WTC11 (cell line): ENCODE measurements at places on chromosomes 1 and 21. TPM values are rescaled to one million over a fixed set of nuclear protein-coding genes. Genes with fewer than 3 reads are reported as not detected.

DNA sequence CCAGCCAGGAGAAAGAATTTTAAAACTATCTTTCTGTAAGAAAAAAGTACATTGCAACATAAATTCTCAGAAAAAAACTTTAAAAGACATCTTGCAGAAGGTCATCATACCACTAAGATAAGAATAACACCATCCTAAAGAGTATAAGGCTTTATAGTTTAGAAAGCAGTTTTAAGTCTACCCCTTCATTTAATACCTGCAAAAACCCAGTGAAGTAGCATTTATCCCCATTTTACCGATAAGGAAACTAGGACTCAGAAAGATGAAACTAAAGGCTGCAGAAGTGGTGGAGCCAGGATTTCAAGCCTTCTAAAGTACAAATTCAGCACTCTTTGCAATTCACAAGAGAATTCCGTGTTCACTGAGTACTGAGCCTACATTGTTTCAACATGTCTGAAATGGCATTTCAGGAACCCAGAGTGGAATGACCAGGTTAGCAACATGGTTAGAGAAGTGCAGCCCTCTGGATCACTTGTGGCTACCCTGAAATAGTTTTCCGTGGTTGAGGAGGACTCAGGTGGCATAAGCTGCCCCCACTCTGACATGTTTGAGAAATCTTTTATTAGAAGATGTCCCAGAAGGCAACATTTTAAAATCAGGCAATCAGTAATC, 6.7 kb downstream of the MYCL start:
- H3K4me1 ChIP-seq = peaks cover 78% of the 10 kb centered on the region
- no peak overlapping the region for H3K4me3 ChIP-seq
- H3K36me3 ChIP-seq = no peaks in the 10 kb centered on the region; the same call in 1 of the 2 replicates
- H3K27ac ChIP-seq = no peak overlapping the region; the same call in 1 of the 2 replicates

Gene SLC6A17
- total RNA-seq = 0.09 to 0.24 TPM (median 0.16 TPM) in 3 replicates

GRCh38 chr21:18620436-18620835, 216.9 kb upstream of the TMPRSS15 start:
- H3K27ac ChIP-seq = no peak overlapping the region
- no peaks in the 10 kb centered on the region for H3K36me3 ChIP-seq
- DNase-seq = no peak
- no peak overlapping the region for H3K4me3 ChIP-seq

Gene NBPF20
- total RNA-seq = 0.44 to 0.69 TPM (median 0.66 TPM) in 3 replicates

Gene KRTAP10-3
- not detected in 3 replicates for total RNA-seq

GRCh38 chr1:85230305-85230977, 29.0 kb downstream of the C1orf52 start:
- no peaks in the 10 kb centered on the region for H3K27me3 ChIP-seq
- H3K27ac ChIP-seq = no peak overlapping the region
- peaks cover 28% of the 10 kb centered on the region for H3K4me1 ChIP-seq
- DNase-seq = peak; percentile 25
- no peaks in the 10 kb centered on the region for H3K36me3 ChIP-seq

DNA sequence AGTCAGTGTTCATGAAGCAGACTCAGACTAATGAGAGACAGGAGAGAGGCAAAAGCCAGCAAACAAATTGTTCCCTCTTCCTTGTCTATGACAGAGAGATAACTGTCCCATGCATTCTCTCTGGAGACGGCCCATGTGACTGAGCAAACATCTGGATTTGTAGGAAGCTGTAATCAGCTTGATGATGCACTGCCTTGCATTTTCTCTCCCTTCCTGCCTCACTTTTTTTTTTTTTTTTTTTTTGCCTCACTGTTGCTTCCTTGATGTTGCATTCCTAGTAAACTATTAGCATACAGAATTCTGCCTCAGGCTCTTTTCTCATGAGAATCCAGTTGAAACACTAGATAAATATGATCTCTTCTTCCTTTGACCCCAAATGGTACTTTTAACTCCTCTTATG, 134.5 kb downstream of the HHIPL2 start:
- H3K27ac ChIP-seq = no peak overlapping the region
- H3K4me1 ChIP-seq = no peaks in the 10 kb centered on the region
- H3K27me3 ChIP-seq = no peaks in the 10 kb centered on the region

GRCh38 chr1:165397944-165398343, 41.4 kb upstream of the LMX1A start:
- no peak overlapping the region for H3K4me3 ChIP-seq
- no peaks in the 10 kb centered on the region for H3K36me3 ChIP-seq
- peaks cover 9% of the 10 kb centered on the region for H3K27me3 ChIP-seq
- DNase-seq = no peak
- H3K4me1 ChIP-seq = peaks cover 12% of the 10 kb centered on the region
- H3K27ac ChIP-seq = no peak overlapping the region

Gene OR2T2
- total RNA-seq = not detected in 3 replicates

DNA sequence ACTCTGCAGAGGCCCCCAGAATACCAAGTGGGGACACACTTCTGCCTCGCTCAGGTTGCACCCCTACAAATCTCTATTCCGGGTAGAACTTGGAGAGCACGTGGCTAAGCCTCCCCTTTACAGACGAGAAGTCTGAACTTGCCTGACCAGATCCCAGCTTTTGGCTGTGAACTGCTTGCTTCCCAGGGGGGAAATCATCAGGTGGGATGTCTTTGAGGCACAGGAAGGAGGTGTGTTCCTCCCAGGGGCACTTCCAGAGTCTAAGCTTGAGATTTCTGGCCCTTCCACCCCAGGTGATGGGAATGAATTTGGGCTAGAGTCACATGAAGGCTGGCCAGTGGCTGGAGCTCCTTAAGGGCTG, 1.3 kb upstream of the S100A3 start:
- no peaks in the 10 kb centered on the region for H3K36me3 ChIP-seq
- peaks cover 54% of the 10 kb centered on the region for H3K4me1 ChIP-seq
- H3K27ac ChIP-seq = no peak overlapping the region
- H3K27me3 ChIP-seq = no peaks in the 10 kb centered on the region; the same call in 1 of the 2 replicates

DNA sequence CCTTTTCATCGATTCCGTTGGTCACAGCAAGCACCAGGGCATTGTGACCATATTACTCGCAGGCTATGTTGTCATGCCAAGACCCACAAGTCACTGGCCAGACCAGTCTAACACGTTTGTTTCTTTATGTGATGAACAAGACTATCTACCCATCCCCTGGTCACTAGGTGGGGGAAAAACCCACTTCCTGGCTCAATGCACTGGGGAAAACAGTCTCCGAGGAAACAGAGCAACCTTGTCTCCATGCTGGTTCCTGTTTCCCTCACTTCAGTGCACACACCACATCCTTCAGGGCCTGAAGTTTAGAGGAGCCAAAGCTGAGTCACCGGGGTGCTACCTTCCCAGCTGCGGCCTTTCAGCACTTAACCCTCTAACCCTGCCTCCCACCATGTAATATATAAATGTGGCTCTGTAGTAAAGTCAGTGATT, 20.9 kb downstream of the ERICH3 start:
- H3K4me3 ChIP-seq = no peak overlapping the region
- peak overlapping the region; percentile 81; the same call in 1 of the 2 replicates for H3K27ac ChIP-seq
- no peaks in the 10 kb centered on the region for H3K36me3 ChIP-seq
- no peak for DNase-seq
- no peaks in the 10 kb centered on the region for H3K27me3 ChIP-seq
- H3K4me1 ChIP-seq = peaks cover 5% of the 10 kb centered on the region

- H3K4me3 ChIP-seq = no peak overlapping the region
- no peaks in the 10 kb centered on the region for H3K36me3 ChIP-seq
- H3K27ac ChIP-seq = no peak overlapping the region
- DNase-seq = no peak
Observed at GRCh38 chr1:94031591-94031990, 89.4 kb downstream of the ABCA4 start.

Gene GPR25
- total RNA-seq = 0.14 to 0.16 TPM in 2 of 3 replicates, not detected in the other

Gene FAM3B
- 1.4 to 3.6 TPM (median 3.0 TPM) in 3 replicates for total RNA-seq

Gene LRRC38
- 0.15 to 0.25 TPM (median 0.16 TPM) in 3 replicates for total RNA-seq

- peaks cover 4% of the 10 kb centered on the region; the same call in 1 of the 2 replicates for H3K36me3 ChIP-seq
- peaks cover 2% of the 10 kb centered on the region; the same call in 1 of the 2 replicates for H3K27me3 ChIP-seq
- peak within 1 kb of the TSS; percentile 94 for H3K4me3 ChIP-seq
- peak within 1 kb of the TSS; percentile 97 for H3K27ac ChIP-seq
- H3K4me1 ChIP-seq = peaks cover 14% of the 10 kb centered on the region
Observed at GRCh38 chr1:88891318-88891950, at the start of gene GTF2B. Gene GTF2B, minus strand, starts transcription at chr1:88891567. Its CDS starts 68 bp downstream, at chr1:88891499.

Gene TMEM81
- 5.7 to 7.5 TPM (median 5.7 TPM) in 3 replicates for total RNA-seq

DNA sequence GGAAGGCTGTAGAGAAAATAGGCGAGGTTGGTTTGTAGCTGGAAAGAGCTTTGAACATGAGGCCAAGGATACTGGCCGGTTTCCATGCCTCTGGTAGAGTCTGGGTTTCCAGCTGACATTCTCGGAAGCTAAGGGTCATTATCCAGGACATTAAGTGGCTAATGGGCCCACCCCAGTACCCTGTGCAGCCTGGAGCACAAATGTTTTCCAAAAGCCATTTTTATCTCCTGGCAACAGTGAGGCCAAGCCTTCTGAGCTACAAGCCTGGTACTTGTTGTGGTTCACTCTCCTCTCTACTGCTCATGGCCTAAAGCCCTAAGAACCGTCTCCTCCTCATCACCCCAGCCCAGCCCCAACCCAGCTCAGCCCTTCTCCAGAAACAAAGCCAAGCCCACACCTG, 122.9 kb downstream of the DMRTA2 start:
- H3K27me3 ChIP-seq = no peaks in the 10 kb centered on the region; the same call in 1 of the 2 replicates
- H3K36me3 ChIP-seq = no peaks in the 10 kb centered on the region
- no peak for DNase-seq
- H3K27ac ChIP-seq = no peak overlapping the region

GRCh38 chr1:97832481-97832880, 88.4 kb downstream of the DPYD start:
- no peak overlapping the region for H3K4me3 ChIP-seq
- H3K27me3 ChIP-seq = no peaks in the 10 kb centered on the region
- no peak for DNase-seq
- H3K27ac ChIP-seq = no peak overlapping the region
- no peaks in the 10 kb centered on the region for H3K4me1 ChIP-seq

GRCh38 chr21:44294391-44295162, 5.3 kb upstream of the PFKL start:
- no peak overlapping the region for H3K27ac ChIP-seq
- H3K36me3 ChIP-seq = no peaks in the 10 kb centered on the region
- H3K4me3 ChIP-seq = no peak overlapping the region
- DNase-seq = no peak
- peaks cover 4% of the 10 kb centered on the region; the same call in 1 of the 2 replicates for H3K4me1 ChIP-seq
- peaks cover 11% of the 10 kb centered on the region for H3K27me3 ChIP-seq

- H3K27ac ChIP-seq = no peak overlapping the region
- H3K36me3 ChIP-seq = no peaks in the 10 kb centered on the region
- DNase-seq = no peak
- H3K27me3 ChIP-seq = no peaks in the 10 kb centered on the region
Observed at GRCh38 chr1:66290761-66291530, 243.0 kb upstream of the SGIP1 start.

Gene OR2L8
- not detected in 3 replicates for total RNA-seq

GRCh38 chr1:205922314-205922713, 20.9 kb downstream of the SLC26A9 start:
- no peak overlapping the region for H3K27ac ChIP-seq
- peaks cover 3% of the 10 kb centered on the region for H3K4me1 ChIP-seq
- H3K27me3 ChIP-seq = no peaks in the 10 kb centered on the region
- DNase-seq = no peak
- no peak overlapping the region for H3K4me3 ChIP-seq

GRCh38 chr1:149927563-149928400, at the start of gene SF3B4:
Gene SF3B4, minus strand, starts transcription at chr1:149927803. Its CDS starts 44 bp downstream, at chr1:149927759.
- peak within 1 kb of the TSS; percentile 99 for H3K27ac ChIP-seq
- H3K36me3 ChIP-seq = peaks cover 41% of the 10 kb centered on the region
- DNase-seq = peak; percentile 95
- peaks cover 24% of the 10 kb centered on the region for H3K4me1 ChIP-seq
- peak within 1 kb of the TSS; percentile 100 for H3K4me3 ChIP-seq
- H3K27me3 ChIP-seq = no peaks in the 10 kb centered on the region

DNA sequence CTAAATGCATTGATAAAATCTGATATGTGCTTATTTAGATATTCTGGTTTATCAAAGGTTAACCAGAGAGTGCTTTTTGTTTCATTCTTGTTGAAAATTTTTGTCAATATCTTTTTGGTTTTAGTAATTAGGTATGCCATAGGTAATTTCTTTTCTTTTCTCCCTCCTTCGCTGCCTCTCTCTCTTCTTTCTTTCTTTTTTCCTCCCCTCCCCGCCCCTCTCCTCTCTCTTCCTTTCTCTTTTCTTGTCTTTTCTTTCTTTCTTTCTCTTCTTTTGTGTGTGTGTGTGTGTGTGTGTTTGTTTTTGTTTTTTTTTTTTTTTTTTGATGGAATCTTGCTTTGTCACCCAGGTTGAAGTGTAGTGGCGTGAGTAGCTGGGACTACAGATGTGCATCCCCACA, 14.4 kb upstream of the MACF1 start:
- peaks cover 74% of the 10 kb centered on the region for H3K4me1 ChIP-seq
- H3K4me3 ChIP-seq = no peak overlapping the region; the same call in 1 of the 2 replicates
- H3K36me3 ChIP-seq = no peaks in the 10 kb centered on the region
- H3K27ac ChIP-seq = peak overlapping the region; percentile 97
- DNase-seq = no peak

Gene DYNLT5
- 1.3 to 1.8 TPM (median 1.6 TPM) in 3 replicates for total RNA-seq

DNA sequence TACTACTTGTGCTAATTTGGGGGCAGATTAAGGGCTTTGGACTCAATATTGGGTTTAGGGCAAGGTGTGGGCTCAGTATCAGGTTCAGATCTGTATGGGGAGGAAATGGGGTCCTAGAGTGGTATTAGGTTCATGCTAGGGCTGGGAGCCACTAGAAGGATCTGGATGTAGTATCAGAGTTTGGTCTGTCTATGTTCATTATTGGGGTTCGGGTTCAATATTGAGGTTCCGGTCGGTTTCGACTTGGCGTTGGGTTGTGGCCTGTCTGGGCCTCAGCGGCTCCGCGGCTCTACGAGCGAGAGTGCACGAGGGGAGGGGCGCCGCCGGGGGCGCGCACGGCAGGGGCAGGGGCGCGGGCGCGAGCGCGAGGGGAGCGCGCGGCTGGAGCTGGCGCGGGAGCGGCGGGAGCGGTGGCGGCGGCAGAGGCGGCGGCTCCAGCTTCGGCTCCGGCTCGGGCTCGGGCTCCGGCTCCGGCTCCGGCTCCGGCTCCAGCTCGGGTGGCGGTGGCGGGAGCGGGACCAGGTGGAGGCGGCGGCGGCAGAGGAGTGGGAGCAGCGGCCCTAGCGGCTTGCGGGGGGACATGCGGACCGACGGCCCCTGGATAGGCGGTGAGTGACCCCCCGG, at the start of gene PTPRF:
Gene PTPRF (plus strand): TSS at position 401 of the 624 bp plus-strand sequence. CDS start 14,193 bp downstream, outside the sequence.
- peaks cover 46% of the 10 kb centered on the region for H3K4me1 ChIP-seq
- no peaks in the 10 kb centered on the region for H3K36me3 ChIP-seq
- H3K27ac ChIP-seq = peak within 1 kb of the TSS; percentile 97

Gene TMEM35B
- 8.7 to 11.0 TPM (median 10.6 TPM) in 3 replicates for total RNA-seq

Gene RNU1-4
- 1,028 to 1,267 TPM (median 1,197 TPM) in 3 replicates for total RNA-seq

- H3K36me3 ChIP-seq = no peaks in the 10 kb centered on the region
- no peak overlapping the region for H3K27ac ChIP-seq
- no peak for DNase-seq
- peaks cover 4% of the 10 kb centered on the region; the same call in 1 of the 2 replicates for H3K4me1 ChIP-seq
Observed at GRCh38 chr1:70856201-70856600, 191.4 kb downstream of the PTGER3 start.

- H3K4me3 ChIP-seq = no peak overlapping the region
- DNase-seq = no peak
- H3K36me3 ChIP-seq = peaks cover 13% of the 10 kb centered on the region
- H3K27ac ChIP-seq = peak overlapping the region; percentile 74
Observed at GRCh38 chr1:2237773-2238172, 9.7 kb downstream of the SKI start.

GRCh38 chr21:29504751-29505321, 206.1 kb downstream of the BACH1 start:
- no peaks in the 10 kb centered on the region for H3K27me3 ChIP-seq
- H3K4me3 ChIP-seq = no peak overlapping the region
- H3K36me3 ChIP-seq = peaks cover 3% of the 10 kb centered on the region; the same call in 1 of the 2 replicates
